ENCODE measurements at places on chromosomes 4 and X.

- no peak for DNase-seq
Measured at GRCh38 chr4:106694232-106694631, 325.7 kb upstream of the GIMD1 start.

- no peak for DNase-seq
Measured at GRCh38 chr4:148162991-148163390, 279.2 kb downstream of the NR3C2 start.

GRCh38 chr4:80072228-80072743 is 743 bp downstream of the ANTXR2 start:
- DNase-seq, result no peak

- no peak for DNase-seq
Measured at GRCh38 chr4:78975865-78976264, 36.6 kb upstream of the PAQR3 start.

- no peak for DNase-seq
Measured at GRCh38 chrX:16002185-16002584, 121.2 kb upstream of the GRPR start.

- DNase-seq, result no peak
Measured at GRCh38 chr4:173685165-173685830, 155.3 kb upstream of the HAND2 start.

DNA sequence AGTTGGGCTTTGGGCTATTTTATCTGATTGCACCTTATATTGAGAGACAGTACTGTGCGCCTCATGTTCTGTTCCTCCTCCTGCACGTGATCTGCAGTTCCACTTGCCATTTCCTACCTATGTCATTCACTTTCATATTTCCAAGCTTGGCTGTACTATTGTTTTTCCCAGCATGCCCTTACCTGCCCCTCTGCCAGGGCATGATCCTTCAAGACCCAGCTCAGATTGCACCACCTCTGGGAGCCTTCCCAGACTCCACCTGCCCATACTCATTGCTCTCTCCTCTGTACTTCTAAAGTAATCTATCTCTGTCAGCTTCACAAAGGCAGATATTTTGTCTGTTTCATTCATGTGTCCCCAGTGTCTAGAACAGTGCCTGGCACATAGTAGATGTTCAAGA is 11.6 kb downstream of the SLC25A5 start:
- DNase-seq, result no peak

GRCh38 chrX:137748827-137749226 is 182.9 kb downstream of the ZIC3 start:
- DNase-seq, result no peak

- DNase-seq, result no peak
Measured at GRCh38 chr4:621296-622070, 3.9 kb upstream of the PDE6B start.

- no peak for DNase-seq
Measured at GRCh38 chr4:7501314-7501713, 66.6 kb upstream of the PSAPL1 start.

DNA sequence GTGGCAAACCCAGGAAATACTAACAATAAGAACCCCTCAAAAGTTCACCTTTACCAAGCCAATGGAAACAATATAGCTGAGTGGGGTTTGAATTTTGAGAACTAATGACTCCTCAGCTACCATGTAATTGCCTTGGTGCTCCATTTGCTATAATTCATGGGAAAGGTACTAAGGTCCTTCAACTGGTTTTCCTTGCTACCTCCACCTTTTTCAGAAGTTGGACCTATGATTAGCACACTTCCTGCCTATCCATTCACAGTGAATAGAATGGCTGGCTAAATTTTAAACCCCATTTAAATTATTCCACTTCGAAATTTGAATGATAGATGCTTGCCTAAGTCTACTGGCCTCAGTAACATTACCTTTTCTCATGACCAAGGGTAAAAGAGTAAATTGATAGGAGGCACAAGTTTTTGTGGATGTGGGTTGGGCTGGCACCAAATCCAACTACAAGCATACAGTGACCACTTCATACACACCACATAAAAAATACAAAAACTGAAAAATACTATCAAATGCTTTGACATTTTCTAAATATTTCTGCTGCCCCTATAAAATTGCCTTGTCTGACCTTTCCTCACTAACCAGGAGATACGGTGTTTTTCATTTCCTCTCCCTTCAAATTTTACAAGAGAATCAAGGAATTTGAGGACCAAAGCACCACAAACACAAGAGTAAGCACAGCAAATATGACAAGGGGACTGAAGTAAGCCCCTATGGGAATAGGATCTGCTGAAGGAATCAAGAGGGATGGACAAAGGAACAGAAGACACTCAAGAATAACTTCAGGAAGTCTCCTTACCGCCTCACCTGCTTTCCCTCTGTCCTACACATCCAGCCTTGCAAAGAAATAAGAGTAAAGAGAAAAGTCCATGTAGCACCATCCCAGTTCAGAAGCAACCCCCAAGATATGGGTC is 255.5 kb downstream of the CHIC1 start:
- DNase-seq, result no peak

DNA sequence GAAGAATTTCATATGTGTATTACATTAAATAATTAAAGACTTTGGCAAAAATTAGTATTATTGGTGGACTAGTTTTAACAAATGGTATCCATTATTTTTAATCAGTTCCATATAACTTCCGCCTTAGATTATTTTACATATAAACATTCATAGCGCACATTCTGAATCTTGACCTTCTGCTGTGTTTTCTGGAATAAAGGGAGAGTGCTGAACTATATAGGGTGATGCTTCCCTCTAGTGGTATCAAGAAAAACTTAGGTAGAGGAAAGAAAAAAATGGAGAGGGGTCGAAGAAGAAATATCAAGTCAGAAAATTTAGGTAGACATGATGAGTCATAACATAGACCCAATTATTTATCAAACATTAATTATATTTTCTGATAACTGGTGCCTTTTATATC is 155.6 kb upstream of the PACRGL start:
- no peak for DNase-seq

DNA sequence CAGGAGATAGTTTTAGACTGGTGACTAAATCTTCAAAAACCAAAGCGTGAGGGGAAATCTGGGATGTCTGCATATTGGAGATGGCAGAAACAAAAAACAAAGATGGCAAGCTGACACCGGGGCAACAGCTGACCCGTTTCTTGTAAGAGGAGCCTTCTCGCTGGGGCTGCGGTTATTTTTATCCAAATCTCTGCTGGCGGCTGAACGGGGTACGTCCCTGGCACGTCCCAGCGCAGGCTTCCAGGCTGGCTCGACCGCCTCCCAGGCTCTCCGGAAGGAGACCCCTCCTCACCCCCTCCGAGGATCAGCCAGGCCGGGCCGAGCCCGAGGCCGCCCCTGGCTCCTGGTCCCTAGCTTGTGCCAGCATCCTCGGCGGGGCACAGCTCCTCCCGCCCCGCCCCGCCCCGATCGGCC is 403 bp downstream of the SGCB start:
- no peak for DNase-seq

- DNase-seq, result no peak
Measured at GRCh38 chr4:53640576-53641453, 49.5 kb upstream of the LNX1 start.

- DNase-seq, result no peak
Measured at GRCh38 chrX:65671966-65672365, 4.5 kb downstream of the MSN start.

- DNase-seq, result no peak
Measured at GRCh38 chr4:75172551-75172950, 239.6 kb downstream of the PARM1 start.

- DNase-seq, result no peak
Measured at GRCh38 chrX:22818061-22818460, 181.7 kb upstream of the DDX53 start.

DNA sequence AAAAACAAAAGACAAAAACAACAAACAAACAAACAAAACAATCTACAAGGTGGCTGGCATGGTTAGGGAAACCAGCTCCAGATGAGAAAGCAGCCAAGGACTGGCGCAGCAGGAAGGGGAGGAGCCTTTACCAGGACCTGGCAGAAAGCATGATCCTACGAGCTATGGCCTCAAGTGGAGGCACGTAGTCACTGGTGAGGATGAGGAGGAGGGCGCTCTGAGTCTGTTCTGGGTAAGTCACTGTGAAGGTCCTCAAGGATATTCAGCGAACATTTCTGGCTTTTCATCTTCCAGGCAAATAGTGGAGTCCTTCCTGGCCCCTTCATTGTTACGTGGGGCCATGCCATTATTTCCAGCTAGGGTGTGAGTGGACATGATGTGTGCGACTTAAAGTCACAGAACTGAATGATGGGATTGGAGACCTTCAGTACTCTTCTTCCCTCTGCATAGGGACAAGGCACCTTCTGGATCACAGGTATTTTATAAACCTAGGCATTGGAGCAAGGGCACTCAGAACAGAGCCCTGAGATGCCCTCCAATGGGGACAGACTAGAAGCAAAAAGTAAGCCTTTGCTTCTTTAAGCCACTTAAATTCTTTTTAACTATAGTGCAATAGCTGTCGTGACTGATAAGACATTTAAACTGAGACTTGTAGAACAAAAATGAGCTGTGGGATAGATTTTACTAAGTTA is 771.3 kb downstream of the RAB28 start:
- no peak for DNase-seq

DNA sequence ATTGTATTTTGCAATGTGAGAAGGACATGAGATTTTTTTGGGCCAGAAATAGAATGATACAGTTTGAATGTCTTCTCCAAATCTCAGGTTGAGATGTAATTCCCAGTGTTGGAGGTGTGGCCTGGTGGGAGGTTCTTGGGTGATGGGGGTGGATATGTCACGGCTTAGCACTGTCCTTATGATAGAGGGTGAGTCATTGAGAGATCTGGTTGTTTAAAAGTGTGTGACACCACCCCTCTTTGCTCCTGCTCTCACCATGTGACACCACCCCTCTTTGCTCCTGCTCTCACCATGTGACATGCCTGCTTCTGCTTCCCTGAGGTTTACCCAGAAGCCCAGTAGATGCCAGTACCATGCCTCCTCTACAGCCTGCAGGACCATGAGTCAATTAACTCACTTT is 1226.9 kb downstream of the PCDH7 start:
- DNase-seq, result no peak

GRCh38 chr4:5366009-5366386 is 314.7 kb downstream of the STK32B start:
- no peak for DNase-seq

DNA sequence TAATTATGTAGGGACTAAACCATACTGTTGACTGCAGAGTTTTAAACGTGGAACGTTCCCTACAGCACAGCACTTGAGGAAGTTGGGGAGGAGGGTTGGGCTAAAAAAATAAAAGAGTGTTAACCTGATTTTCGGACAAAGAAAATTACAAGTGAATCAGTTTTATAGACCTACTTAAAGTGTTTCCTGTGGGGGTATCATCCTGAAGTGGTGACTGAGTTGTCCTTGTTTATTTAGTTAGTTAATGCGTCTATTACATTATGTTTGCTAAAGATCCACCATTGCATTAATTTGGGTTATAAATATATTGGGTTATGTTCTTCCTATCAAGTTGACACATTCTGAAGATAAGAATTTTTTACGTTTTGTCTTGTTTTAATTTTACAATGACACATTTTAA is 14.7 kb downstream of the UNC5C start:
- DNase-seq, result no peak

DNA sequence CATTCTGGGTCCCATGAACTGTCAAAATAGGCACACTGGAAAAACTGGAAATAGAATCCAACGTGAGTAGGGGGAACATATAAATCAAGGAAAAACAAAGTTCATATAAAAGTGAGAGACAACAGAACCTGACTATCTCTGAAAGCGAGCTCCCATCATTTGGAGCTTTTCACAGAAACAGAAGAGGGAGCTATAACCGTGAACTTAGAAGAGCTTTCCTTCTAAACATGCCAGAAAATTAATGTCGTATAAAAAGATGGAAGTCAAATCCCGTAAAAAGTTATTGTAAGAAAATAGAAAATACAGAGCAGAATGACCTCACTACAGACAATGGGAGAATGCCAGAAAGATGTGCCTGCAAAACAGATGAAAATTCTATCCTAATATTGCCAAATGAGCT is 23.9 kb upstream of the HSD17B10 start:
- no peak for DNase-seq

DNA sequence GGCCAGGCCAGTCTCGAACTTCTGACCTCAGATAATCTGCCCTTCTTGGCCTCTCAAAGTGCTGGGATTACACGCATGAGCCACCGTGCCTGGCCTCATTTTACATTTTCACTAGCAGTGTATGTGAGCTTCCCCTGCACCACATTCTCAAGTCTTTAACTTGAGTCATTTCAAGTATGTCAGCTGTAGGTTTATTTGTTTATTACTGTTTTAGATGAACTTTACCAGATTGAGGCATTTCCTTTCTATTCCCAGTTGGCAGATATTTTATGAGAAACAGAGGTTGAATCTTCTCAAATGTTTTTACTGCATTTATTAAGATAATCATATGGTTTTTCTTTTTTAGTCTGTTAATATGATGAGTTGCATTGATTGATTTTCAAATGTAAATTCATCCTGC is 114.6 kb upstream of the SH3RF1 start:
- no peak for DNase-seq

DNA sequence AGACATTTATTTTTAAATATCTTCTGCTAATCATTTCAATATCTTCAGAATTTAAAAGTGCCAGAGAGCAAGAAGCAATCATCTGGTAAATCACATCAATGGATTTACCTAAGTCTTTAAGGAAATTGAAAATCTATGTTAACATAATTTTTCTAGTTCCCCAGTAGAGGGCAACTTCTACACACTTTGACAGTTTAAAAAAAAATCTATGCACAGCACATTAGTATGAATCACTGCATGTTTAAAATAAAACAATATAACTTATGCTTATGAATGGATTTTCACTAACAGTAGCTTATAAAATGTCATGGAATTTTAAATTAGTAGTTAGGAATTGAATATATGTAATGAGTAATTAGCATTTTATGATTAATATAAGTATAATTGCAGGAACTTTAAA is 126.5 kb downstream of the REELD1 start:
- no peak for DNase-seq

GRCh38 chr4:184476695-184477094 is 2.3 kb upstream of the IRF2 start:
- DNase-seq, result no peak

GRCh38 chr4:82748810-82749470 is 49.7 kb downstream of the SCD5 start:
- DNase-seq, result no peak

DNA sequence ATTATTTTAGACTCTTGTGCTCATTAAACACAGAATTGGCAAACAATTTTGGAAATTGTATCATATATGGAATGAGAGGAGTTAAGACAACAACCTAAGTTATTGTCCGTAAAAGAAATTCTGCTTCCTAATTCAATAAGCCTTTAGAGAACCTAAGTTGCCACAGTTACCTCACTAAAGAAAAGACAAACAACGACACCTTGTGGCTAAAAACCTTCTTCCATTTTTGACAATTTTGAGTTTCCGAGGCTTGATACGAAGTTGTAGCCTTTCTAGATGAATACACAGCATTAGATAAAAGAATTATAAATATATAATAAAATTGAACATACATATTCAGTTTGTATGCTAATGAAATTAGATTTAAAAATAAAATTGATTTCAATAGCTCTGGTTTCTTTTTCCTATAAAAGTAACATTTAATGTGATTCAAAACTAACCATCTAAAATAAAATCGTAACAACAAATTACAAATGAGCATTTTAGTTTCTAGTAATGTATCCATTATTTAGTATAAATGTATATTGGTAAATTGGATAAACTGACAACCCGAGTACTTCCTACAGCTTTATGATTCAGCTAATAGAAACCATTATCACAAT is 275.1 kb downstream of the GPM6A start:
- DNase-seq, result no peak

- DNase-seq, result no peak
Measured at GRCh38 chr4:92519727-92520126, 216.0 kb downstream of the GRID2 start.

All from activated naive CD8-positive, alpha-beta T cell treated with anti-CD3 and anti-CD28 coated beads, Interleukin-2, amount 50 U/mL, for 16 hours (primary cell).